ENCODE measurements at places on chromosomes 3 and 15.

GRCh38 chr15:67187351-67187854, 67.1 kb downstream of the AAGAB start:
- DNase-seq: no peak

DNA sequence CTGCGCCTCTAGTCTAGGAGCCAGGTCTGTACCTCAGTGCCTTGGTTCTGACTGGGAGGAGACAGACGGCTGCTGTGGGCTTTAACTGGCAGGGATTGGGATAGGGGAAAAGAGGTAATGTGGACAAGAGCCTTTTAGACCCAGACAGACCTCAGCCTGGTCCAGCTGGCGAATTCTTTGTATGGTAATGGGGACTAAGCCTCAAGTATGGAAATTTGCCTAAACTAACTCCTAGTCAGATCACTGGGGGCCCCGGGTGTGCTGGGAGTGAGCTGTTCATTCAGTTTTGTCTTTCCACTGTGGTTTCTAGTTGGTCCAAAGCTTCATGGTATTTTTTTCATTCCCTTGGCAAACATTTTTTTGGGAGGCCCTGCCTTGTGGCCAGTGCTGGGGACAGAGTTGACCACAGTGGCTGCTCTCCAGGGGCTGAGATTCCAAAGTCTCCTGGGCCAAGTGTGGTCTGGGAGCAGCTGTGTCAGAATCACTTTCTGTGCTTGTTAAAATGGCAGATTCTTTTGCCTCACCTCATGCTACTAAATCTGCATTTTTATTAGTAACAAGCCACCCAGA, 261.4 kb upstream of the C2CD4B start:
- DNase-seq: no peak

DNA sequence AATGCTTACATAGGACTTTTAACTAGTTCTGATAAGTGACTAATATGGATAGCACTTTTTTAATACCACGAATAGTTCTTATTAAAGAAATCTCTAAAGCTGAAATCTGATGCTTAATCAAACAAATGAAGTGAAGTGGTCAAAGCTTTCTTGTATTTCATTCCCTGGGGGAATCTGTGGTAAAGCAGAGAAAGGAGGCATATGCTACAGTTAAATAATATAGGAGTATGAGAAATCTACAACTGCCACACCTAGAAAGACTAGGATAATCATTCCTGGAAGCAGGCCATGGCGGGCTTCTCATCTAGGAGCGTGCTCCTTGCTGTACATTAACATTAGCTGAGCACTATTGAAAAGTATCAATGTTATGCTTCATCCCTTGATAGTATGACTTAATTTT, 835.7 kb downstream of the OTOL1 start:
- DNase-seq: no peak

- no peak for DNase-seq
These were observed 108.0 kb downstream of the FBN1 start for GRCh38 chr15:48537271-48538113.

GRCh38 chr15:81478354-81478753, 104.3 kb upstream of the TMC3 start:
- DNase-seq: no peak

- DNase-seq: no peak
These were observed 36.2 kb downstream of the SEMA5B start for GRCh38 chr3:122991236-122991985.

DNA sequence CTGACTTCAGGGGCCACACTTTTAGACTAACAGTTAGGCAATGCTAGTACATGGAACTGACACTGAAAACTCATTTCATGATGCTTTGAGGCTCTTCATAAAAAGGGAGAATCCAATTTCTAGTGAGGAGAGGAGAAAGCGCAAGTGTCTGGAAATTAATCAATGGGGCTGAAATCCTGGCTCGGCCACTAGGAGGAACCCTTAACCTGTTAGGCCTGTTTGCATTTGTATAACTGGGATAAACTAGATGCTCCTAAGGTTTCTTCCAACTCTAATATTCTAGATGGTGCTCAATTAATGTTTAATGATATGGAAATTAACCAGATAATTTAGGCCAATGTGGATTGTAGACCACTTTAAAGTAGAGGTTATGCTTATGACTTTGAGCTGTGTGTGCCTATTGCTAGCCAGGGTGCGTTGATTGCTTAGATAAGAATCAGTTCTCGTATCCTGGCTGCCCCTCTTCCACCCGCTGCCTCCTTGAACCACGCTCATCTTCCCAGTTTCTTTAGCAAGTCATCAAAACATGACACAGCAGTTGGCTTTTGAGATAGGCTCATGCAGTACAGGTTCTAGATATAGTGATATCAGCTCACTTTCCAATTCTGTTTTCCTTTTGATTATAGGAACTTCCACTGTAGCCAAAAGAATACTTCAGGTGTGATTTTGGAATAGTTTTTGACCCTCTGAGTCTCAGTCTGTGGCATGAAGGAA, 16.8 kb upstream of the CRBN start:
- DNase-seq: peak; percentile 4

- peak; percentile 70 for DNase-seq
These were observed 70.7 kb upstream of the ABHD2 start for GRCh38 chr15:89017370-89018066.

DNA sequence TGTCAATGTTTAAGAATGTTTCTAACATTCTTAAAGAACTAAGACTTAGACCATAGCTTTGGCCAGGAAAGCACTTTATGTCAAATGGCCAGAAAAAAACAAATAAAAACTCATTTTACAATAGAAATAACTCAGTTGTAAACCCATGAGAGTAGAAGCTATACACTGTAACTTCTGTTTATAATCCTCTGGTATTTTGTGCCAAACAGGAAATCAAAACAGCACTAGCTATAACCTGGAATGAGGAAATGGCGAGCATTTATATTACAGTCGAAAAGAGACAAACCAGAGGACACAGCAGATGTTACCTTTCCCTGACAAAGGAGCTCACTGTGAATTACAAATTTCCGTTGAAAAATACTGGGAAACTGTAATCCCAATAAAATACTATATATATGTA, 10.3 kb downstream of the GK5 start:
- no peak for DNase-seq

DNA sequence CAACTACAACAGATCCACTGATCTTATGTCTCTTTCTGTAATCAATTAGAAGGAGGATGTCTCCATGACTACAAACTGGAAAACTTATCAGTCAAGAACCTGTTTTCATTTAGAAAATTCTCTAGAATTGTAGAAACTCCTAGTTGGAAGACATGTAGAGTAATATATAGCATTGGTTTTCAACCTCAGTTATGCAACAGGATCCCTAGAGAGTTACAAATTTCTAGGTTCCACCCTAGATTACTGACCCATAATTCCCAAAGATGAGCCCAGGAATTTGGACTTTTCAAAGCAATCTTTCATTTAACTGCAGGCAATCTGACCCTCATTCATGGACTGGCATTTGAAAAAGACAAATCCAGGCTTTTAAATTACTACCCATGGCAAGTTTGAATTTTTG, 116.9 kb upstream of the RAP2B start:
- no peak for DNase-seq

DNA sequence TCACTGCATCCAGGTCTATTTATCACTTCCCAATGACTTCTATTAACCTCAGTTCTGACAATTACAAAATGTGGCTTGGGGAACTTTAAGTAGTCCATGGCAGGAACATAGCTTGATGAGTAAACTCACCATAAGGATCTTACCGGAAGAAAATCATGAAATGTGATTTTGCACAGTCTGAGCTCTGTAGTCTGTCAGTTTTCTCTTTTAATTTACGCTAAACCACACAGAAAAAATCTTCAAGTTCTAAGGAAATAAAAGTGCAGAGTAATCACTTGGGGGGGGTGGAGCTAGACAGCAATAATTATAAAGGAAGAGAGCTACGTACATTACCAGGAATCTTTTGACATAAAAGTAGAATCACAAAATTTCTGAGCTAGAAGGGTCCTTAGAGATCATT, 9.2 kb downstream of the TBC1D5 start:
- DNase-seq: no peak

DNA sequence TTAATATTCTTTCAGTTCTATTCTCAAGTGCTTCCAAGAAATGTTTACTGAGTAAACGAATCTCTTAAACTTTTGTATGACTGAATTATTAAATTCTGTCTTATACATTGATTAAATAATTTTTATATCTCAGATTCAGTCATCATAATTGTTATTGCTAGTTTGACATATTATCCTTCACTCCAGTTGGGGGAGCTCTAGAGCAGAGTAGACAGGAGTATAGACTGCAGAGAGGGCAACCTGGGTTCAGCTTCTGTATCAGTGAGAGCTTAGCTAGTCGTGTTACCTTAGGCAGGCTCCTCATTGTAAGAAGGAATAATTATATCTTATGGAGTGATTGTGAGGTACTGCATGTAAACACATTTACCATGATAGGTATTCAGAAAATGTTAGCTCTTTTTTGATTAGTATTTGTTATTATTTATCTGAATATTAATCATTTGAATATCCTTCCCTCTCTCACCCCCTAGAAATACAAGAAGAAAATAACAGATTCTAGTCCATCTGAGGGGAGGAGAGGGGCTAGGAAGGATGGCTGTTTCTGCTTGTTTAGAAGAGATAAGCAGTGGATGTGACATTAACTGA, 31.0 kb upstream of the ZCWPW2 start:
- DNase-seq: peak; percentile 5

- DNase-seq: no peak
These were observed 3.0 kb downstream of the BBX start for GRCh38 chr3:107525644-107526305.

DNA sequence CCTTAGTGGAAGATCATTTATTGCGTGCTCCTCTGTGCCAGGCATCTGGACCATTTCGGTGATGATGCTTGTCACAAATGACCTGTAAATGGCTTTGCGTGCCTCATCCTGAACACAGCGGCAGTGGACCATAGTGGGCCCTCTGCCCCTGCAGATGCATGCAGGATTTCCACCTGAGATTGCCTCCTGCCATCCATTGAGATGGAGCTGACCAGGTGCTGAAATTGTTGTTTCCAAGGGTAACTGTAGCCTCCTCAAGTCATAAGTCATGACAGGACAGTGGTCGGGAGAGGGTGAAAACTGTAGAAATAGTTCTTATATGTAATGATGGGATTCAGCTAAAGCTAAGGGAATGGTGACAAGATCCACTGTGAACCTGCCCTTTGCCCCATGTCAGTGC, 35.5 kb downstream of the CLSTN2 start:
- DNase-seq: no peak

DNA sequence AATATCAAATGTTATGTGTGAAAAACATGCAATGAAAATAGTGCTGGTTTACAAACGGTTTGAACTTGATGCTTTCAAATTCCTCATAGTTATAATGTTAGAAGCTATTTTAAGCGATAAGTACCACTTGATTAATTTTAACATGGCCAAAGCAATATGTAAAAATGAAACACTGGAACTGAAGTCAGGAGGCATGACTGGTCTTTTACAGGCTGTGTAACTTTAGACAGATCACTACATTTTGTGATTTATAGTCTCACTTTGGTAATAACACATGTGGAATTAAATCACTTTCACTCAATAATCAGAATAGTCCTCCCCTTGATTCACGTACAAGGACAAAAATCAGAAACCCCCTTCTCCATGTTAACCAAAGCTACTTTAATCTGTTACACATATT, 482.7 kb upstream of the NECTIN3 start:
- no peak for DNase-seq

DNA sequence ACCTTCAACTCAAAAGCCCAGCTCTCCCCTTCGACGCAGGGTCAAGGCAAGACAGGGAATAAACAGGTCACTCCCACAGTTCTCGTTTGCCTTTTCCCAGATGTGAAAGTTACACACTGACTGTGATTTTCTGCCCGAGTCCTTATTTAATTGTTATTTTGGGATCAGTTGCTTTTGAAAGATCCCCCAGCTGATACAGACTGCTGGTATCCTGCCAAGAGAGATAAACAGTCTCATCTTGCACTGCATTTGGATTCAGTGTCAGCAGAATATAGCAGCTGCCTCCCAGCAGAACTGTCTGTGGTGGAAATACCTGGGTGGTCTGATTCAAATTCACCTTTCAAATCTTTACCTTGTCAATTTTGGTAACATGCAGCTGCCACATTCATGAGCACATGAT, 56.0 kb upstream of the FAM3D start:
- DNase-seq: no peak

DNA sequence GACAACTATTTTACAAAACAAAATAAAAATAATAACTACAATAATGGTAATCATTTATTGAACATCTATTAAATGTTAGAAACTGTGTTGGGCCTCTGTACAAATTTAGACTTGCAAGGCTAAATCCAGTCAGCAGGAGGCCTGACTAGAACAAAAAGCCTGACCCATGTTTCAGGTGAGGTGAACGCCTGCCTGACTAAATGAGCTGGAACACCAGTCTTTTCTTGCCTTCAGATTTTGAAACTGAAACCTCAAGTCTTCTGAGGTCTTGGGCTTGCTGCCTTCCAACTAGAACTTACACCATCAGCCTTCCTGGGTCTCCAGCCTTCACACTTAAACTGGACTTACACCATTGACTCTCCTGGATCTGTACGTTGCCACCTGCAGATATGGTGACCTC, 706.9 kb downstream of the TBL1XR1 start:
- no peak for DNase-seq

DNA sequence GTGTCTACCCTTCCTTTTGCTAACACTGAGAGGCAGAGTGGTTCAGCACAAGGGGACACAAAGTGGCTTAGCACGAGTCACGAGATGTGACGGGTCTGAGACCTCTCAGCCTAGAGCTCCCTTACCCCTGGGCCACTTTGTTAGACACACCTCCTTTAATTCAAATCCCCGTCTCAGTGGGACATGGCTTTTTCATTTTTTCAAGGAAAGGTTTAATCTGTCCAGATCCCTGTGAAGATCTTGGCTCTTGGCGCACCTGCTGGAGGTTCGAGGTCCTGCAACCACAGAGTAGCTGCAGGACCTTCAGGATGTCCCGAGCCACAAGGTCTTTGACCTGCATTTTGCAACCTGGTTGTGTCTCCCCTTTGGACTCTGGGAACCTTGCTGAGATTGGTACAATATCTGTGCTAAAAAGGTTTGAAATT, 52.0 kb downstream of the LPP start:
- no peak for DNase-seq

DNA sequence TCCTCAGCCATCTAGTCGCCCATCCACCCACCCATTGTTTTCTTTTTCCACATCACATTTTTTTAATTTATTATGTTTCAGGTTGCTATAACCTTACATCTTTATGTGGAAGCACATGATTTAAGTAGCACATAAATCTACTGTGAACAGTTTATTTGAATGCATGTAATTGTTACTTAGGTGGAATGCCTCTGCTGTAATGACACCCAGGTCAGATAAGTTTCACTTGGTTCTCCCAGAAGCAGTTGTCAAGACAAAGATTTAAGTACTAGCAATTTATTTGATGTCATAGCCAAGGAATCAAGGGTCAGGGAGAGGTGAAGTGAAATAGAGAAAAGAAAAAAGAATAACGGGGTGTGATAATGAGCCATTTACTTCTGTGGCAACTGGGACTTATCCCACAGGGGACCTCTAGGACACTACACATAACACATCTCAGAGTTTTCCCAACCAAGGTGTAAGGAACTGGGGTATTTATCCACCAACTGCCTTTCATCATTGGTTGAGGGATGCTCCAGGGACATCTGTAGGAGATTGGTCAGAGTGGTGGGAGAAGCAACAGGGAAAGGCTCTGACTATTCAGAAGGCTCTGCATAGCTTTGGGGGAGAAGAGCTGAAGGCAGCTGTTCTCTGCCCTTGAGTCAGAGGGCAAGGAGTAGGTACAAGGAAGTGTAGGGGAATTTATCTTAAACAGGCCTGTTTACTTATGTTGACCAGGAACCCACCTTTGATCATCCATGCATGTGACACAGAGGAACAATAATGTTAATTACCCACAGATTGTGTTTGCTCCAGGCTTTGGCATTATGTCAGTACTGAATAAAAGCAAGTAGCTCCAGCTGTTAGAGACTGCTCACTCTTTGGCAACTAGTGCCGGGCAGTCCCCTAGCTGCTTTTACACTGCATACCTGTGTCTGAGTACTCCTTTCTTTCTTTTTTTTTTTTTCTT, 94.8 kb downstream of the CD200R1L start:
- DNase-seq: no peak
